ENCODE measurements at places on chromosomes 1 and 21.

- DNase-seq, result no peak
Measured at GRCh38 chr1:27570356-27570755, 33.6 kb downstream of the AHDC1 start.

GRCh38 chr1:58446368-58446767, 100.2 kb downstream of the OMA1 start:
- DNase-seq, result no peak

GRCh38 chr1:245301162-245301580, 146.4 kb downstream of the KIF26B start:
- DNase-seq, result no peak

- DNase-seq, result no peak
Measured at GRCh38 chr1:150182247-150182646, 32.5 kb downstream of the PLEKHO1 start.

- DNase-seq, result no peak
Measured at GRCh38 chr1:64756770-64757169, 11.9 kb downstream of the RAVER2 start.

- no peak for DNase-seq
Measured at GRCh38 chr1:33634806-33635205, 162.4 kb downstream of the ZSCAN20 start.

- no peak for DNase-seq
Measured at GRCh38 chr21:43899307-43900077, 34.5 kb downstream of the AGPAT3 start.

DNA sequence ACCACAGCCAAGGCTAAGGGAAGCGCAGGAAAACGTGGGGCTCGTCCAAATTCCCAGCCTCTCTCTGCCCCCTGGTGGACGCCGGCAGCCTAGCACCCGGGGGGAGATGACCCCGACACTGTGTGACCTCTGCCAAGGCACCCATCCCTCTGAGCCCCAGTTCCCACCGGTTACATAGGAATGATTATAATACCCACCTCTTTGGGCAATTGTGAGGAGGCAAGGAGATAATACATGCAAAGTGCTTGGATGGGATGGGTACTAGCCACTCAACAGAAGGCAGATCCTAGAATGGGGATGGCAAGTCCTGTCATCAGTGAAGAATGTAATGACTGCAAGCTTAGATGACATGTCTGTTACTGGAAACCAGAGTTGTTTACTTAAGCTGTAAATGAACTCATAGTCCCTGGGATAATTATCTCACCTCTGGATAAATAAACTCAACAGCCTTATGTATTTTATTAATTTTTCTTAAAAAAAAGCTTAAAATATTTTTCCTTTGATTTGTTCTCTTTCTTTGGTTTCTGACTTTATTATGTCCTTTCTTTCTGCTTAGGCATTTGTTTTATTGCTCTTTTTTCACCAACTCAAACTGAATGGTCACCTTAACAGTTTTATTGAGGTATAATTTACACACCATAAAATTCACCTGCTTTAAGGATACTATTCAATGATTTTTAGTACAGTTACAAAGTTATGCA, 11.3 kb upstream of the BMP8B start:
- peak; percentile 54 for DNase-seq

- no peak for DNase-seq
Measured at GRCh38 chr1:235867903-235868469, 1.3 kb upstream of the LYST start.

DNA sequence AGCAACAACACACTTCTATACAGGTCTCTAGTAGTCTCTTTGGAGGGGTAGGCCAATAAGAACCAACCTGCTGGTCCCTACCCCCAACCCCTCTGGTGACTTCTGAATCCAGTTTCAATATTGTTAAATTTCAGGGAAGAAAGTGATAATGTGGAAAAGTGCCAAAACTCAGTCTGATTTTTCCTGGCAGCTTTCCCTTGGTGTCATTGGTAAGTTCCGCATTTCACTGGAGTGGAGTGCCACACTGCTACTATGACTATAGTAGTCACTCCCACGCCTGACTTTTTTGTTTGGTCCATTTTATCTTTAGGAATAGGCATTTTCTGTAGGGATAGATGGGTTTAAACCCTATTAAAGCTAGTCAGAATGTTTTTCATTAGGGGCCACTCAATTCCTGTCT, 5.7 kb upstream of the ARID1A start:
- no peak for DNase-seq

GRCh38 chr1:48697066-48697707, 79.5 kb downstream of the BEND5 start:
- DNase-seq, result peak; percentile 33

GRCh38 chr1:32005522-32005921, 8.1 kb upstream of the KHDRBS1 start:
- no peak for DNase-seq

- no peak for DNase-seq
Measured at GRCh38 chr1:175911138-175911537, 167.7 kb upstream of the TNR start.

- peak; percentile 94 for DNase-seq
Measured at GRCh38 chr1:31769720-31770390, 5.7 kb upstream of the ADGRB2 start.
